ENCODE measurements at places on chromosomes 3 and 15.

DNA sequence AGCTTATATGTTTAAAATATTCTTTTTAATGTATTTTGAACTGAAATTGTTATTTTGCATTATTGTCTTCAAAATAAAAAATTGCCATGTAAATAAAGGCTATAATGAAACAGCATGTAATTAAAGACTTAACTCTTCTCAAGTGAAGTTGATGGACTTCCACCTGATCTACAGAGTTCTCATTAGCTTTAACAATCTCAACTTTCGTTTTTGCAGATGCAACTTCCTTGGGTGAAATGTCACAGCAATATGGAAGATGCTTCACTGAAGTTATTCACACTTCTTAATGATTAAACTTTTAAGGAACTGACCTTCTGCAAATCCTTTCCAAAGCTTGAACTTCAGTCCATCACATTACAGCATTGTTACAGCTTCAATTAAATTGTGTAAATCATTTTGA is 63.6 kb downstream of the OSTN start:
- DNase-seq = no peak

- no peak for DNase-seq
These were observed 183.8 kb upstream of the THBS1 start for GRCh38 chr15:39396979-39397615.

GRCh38 chr3:45026957-45027356 is 854 bp downstream of the CLEC3B start:
- peak; percentile 70 for DNase-seq

- DNase-seq = no peak
These were observed 40.2 kb upstream of the C15orf61 start for GRCh38 chr15:67480741-67481140.

DNA sequence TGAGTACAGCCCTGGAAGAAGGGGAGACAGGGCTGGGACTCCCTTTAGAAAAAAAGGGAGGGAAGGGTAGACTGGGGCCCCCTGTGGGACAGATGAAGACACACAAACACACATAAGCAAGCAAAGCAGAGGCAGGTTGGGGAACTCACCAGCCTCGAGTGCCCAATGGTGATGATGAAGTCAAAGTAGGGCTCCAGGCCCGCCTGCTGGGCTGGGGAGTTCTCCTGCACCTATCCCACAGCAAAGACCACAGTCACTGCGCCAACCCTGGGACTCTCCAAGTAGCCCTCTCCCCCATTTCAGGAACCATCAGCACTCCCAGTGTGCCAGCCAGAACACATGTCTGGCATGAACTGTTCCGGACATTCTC is 4.1 kb downstream of the GORASP1 start:
- DNase-seq = no peak

DNA sequence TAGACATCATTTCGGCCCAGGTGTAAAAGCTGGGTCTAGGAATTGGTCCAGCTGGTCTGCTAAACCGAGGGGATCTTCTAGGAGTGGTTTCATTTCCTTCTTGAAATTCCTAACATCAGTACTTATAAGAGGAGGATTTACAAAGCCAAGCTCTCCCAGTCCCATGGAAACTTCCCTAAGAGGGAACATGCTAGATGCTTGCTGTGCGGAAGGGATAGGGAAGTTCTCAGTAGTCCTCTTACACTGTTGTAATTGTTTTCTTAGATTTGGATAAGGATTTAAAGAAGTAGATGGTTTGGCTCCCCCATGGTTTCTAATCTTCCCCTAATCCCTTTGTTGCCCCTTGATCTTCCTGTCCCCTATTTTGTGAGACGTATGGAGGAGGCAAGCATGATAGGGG is 89.7 kb upstream of the XCR1 start:
- DNase-seq = no peak

- peak; percentile 72 for DNase-seq
These were observed 271.5 kb upstream of the DCBLD2 start for GRCh38 chr3:99172736-99173657.

GRCh38 chr15:40901053-40901443 is 6.8 kb downstream of the VPS18 start:
- no peak for DNase-seq

DNA sequence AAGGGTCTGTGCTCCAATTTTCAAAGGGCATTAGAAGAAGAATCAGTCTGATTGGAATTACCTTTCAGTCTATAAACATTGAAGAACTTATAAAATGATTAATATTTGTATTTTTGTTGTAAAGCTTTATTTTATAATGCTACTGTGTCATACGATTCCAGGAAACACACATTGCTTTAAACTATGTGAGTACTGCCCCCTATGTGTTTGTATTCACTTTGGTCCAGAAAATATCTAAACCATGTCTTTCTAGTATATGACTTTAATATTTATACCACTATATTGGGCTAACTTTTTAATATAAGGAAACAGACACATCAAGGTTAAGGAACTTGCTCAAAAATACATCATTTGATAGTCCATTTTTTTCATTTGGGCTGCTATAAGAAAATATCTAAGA is 3.2 kb upstream of the RIOX2 start:
- no peak for DNase-seq

DNA sequence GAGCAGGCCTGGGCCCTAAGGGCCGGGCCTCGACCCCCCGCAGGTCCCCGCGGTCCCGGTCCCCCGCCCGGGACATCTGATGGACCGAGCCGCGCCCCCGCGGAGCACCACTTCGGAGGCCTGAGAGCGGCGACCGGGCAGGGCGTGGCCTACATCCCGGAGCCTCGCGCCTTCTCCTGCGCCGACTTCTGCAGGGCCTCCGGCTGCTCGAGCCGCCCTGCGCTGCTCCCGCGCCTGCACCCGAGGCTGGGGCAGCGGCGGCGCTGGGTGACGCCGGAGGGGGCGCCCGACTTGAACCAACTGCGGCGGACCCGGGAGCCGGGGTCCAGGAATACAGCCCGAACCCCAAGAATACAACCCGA is 14.9 kb upstream of the GP9 start:
- DNase-seq = peak; percentile 56

DNA sequence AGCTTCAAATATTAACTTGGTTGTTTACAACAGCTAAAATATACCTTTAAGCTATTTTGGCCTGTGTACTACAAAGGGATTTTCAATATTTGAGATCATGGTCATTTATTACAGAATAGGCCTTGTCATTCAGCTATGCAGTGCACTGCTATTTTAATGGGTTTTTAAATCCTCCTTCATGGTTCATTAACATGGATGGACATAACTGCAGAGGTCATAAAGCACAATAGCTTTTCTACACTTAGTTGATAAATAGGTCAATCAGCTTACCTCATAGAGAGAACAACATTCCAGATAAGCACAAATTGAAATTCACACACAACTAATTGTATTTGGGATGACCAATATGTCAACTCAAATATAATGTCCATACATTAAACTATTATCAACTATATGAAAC is 403.7 kb downstream of the CNTN3 start:
- DNase-seq = no peak

DNA sequence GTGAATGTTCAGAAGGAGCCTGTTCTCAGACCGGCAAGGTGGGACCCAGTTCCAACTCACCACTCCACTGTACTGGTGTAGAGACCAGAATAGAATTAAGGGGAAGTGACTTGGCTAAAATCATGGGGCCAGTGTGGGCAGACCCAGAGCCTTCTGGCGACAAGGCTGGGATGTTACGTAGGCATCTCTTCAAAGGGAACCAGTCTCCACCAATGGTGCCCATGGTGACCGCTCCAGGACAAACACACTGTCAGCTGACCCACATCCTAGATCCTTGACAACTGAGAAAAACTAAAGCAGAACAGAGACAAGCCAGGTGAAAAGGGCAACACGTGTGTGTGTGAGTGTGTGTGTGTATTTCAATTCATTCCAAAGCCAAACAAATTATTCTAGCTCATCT is 321.7 kb upstream of the FRG2C start:
- DNase-seq = no peak

DNA sequence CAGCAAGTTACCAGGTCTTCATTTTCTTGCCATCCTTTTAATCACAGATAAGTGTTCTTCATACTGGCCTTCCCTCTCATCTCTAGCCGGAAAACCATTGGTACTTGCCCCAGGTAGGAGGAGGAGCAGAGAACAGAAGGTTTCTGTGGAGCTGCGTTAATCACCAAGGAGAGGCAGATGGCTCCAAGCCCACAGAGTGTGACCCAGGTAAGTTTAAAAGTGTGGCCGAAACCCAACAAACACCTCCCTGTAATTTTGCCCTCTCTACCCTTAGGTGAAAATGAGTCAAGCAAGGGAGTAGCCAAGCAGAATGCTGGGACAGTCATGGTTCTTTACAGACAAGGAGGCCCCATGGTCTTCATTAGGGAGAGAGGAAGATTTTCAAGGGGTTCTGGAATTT is 37.3 kb downstream of the NFKBIZ start:
- no peak for DNase-seq

- DNase-seq = no peak
These were observed 90.7 kb downstream of the CNTN6 start for GRCh38 chr3:1183320-1184048.

GRCh38 chr15:89625716-89626115 is 29.6 kb downstream of the KIF7 start:
- DNase-seq = no peak

DNA sequence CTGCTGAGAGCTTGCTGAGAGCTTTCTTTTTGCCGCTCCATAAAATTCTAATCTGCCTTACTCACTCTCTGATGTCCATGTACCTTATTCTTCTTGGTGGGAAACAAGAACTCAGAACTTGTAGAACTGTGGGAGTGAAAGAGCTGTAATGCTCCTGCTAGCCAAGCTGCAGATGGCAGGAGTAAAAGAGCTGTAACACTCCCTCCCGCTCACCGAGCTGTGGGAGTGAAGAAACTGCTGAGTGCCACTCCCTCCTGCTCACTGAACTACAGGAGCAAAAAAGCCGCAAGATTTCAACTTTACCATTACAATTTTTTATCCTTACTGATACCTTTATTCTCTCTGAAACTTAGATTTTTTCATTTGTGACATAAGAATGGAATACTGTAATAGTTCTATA is 199.1 kb downstream of the SI start:
- DNase-seq = no peak

GRCh38 chr3:49668861-49669260 is 5.3 kb upstream of the APEH start:
- no peak for DNase-seq

DNA sequence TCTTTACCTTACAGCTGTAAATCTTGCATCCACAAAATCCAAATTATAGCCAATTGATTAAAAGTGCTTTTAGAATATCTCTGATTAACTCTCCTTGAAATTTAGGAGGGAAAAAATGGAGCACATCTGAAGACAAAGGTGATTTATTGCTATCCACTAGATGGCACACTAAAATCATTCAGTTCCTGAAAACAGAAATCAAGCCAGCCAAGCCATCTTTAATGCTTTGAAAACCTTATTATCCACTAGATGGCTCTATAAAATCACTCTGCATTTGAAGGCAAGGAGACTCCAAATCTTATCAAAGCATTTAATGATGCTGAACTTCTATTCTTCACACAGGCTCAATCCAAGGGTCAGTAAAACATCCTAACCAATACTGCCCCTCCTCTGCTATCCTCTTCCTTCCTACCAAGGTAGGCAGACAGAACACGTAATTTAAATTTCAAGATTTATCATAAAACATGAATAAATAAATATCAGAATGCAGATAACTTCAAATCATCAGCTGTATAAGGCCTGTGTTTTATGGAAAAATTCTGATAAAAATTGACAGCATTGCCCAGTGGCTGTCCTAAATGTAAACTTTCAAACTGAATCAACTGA is 48.4 kb downstream of the GOLIM4 start:
- peak; percentile 10 for DNase-seq

DNA sequence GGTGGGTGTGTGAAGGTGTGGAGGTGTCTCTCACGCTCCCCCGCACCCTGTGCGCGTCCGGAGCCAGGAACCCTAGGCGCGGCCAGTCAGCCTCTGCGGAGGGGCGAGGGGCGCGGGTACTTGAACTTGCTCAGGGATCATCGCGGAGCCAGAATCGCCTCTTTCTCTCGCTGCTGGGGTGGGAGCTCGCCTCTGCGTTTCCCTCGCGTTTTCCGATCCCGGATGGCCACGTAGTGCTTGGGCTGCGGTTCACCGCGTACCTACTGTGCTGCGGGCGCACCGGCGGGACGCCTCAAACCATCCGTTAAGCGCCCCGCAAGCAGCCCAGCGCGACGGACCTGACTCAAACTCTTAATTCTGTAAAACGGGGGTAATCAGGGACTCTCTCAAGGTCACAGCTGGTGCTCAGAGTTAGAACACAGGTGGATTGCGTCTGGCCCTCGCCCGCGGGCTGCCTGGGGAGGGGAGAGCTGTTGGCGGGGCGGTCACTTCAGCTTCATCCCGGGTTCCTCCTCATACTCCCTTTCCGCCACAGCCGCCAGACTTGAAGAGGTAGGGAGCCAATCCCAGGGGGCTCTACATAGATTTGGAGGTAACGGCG is 686 bp downstream of the MYRIP start:
- peak; percentile 28 for DNase-seq

GRCh38 chr3:152360302-152360701 is 91.6 kb downstream of the MBNL1 start:
- DNase-seq = no peak

DNA sequence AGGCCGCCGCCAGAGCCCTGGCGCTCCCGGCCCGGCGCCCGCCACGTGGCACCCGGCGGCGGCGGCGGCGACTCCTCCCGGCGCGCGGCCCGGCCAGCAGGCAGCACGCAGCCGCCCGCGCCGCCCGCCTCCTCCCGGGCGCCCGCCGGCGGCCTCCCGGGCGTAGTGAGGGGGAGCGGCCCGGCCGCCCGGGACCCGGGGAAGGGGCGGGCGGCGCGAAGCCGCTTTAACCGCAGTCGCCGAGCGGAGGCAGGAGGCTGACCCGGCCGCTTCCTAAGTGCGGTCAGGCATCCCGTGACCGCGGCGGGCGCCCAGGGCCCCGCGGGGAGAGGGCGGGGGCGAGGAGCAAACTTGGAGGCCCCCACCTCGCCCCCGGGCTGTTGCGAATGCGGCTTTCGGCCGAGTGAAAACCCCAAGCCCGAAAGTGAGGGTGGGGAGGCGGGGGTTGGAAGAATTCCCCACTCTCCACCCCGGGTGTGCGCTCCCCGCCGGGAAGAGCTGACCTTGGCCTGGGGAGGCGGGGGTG is 1.7 kb upstream of the HES1 start:
- DNase-seq = no peak

DNA sequence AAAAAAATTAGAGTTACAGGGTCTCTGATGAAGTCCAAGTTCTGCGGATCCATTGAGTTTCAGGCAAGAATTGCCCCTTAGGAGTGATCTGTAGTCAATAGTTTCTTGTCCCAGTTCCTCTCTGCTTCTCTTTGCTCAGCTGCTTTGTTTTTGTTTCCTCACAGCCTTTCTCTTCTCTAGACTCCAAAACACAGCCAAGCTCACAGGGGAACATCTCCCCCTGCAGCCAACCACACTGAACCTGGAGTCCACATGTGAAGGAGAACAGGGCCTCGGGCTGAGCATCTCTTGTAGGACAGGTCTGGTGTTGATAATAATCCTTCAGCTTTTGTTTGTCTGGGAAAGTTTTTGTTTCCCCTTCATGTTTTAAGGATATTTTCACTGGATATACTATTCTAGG is 202.6 kb upstream of the ATP10A start:
- peak; percentile 52 for DNase-seq

DNA sequence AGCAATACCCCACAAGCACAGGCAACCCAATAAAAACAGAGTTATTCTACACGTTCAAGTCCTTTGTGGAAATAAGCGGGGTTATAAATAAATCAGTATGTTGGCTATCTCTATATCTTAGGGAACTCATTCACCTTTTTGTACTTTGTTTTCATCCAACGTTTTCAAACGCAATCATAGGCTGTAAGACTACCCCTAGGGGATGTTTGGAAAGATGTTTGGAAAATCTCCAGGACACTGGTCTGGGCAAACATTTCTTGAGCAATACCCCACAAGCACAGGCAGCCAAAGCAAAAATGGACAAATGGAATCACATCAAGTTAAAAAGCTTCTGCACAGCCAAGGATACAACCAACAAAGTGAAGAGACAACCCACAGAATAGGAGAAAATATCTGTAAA is 70.1 kb downstream of the CLDN11 start:
- no peak for DNase-seq

Measured in ELF-1 (cell line).